Neural progenitor cell (in vitro differentiated cells): ENCODE measurements at places on chromosomes 7 and 10. TPM values are rescaled to one million over a fixed set of nuclear protein-coding genes. Genes with fewer than 3 reads are reported as not detected.

The SDHAF3 gene
- total RNA-seq: 34.9 and 59.5 TPM in 2 replicates

The ITIH5 gene
- 0.84 and 1.1 TPM in 2 replicates for total RNA-seq

The SPACDR gene
- total RNA-seq: 0.71 TPM in 1 of 2 replicates, not detected in the other

The CALCR gene
- 0.22 TPM in 1 of 2 replicates, not detected in the other for total RNA-seq

The LOXL4 gene
- total RNA-seq: 0.77 and 0.92 TPM in 2 replicates

The UPK3BL2 gene
- total RNA-seq: 0.21 and 0.77 TPM in 2 replicates

The SFTPA1 gene
- total RNA-seq: not detected in 2 replicates

The IQCE gene
- 4.6 and 10.1 TPM in 2 replicates for total RNA-seq

DNA sequence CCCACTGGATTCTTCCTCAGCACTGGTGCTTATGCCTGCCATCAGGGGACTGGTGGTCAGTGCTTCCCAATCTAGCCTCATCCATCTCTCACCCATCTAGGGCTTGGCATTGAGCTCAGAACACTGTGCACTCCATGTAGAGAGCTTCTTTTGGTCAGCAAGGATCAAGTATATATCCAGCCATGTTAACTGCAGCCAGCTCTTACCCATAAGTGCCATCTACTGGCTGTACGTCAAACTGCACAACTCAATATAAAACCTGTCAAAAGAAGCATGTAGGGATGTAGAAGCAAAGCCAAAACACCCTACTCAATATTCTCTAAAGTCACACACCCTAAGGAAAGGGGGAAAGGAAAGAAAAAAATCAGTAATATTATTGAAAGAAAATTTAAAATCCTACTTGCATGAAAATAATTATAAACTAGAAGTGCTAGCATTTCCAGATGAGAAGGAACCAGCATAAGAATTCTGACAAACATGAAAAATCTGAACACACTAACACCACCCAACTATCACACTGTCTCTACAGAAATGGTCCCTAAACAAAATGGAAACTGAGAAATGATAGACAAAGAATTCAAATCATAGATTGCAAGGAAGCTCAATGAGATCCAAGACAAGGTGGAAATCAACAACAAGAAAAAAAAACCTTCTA is 531.1 kb upstream of the STEAP1 start:
- peak; percentile 59 for DNase-seq

DNA sequence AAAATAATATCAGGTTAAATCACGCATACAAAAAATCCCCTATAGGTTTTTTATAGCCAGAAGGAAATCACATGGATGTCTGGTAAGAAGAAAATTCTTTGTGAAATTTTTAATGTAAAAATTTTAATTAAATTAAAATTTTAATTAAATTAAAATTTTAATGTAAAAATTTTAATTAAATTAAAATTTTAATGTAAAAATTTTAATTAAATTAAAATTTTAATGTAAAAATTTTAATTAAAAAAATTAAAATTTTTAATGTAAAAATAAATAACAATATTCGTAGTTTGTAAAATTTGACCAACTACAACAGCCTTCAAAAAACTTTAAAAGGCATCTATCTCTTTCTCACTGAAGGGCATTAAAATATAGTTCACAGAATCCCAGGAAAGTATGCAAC is 61.5 kb downstream of the CTTNBP2 start:
- DNase-seq: no peak

DNA sequence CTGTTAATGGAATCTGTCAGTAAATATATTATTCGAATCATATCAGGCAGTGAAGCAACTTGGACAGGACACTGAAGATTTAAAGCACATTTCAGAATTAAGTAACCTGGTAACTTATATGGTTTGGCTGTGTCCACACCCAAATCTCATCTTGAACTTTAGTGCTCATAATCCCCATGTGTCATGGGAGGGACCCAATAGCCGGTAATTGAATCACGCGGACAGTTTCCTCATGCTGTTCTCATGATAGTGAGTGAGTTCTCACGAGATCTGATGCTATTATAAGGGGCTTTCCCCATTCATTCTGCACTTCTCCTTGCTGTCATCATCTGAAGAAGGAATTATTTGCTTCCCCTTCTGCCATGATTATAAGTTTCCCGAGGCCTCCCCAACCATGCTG is 83.2 kb upstream of the COL1A2 start:
- DNase-seq: no peak

GRCh38 chr7:84339306-84339705 is 144.7 kb upstream of the SEMA3A start:
- DNase-seq: no peak

- DNase-seq: no peak
These were observed 2.9 kb upstream of the MIOS start for GRCh38 chr7:7563813-7564212.

DNA sequence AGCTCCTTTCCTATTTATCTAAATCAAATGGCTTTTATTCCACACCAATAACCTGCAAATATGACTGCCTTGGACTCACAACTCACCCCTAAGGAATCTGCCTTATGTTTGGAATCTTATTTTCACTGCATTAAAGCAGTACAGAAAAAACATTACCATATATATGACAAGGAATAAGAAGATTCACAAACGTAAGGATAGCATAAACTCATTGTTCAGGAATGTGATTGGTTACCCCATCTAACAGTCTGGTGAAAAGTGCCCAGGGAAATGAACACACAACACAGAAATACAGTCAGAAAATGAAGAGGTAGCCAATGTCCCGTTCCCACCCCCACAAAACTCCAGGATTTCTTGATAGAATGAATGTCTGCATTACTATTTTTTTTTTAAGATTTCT is 2.0 kb downstream of the PPP3CB start:
- no peak for DNase-seq

GRCh38 chr7:124257638-124258308 is 224.9 kb upstream of the TMEM229A start:
- no peak for DNase-seq

GRCh38 chr7:9890092-9890491 is 1083.6 kb upstream of the PHF14 start:
- peak; percentile 25 for DNase-seq

GRCh38 chr7:66258409-66258808 is 53.3 kb downstream of the TPST1 start:
- DNase-seq: peak; percentile 36

- DNase-seq: no peak
These were observed 38.9 kb downstream of the TSPAN14 start for GRCh38 chr10:80492848-80493521.

DNA sequence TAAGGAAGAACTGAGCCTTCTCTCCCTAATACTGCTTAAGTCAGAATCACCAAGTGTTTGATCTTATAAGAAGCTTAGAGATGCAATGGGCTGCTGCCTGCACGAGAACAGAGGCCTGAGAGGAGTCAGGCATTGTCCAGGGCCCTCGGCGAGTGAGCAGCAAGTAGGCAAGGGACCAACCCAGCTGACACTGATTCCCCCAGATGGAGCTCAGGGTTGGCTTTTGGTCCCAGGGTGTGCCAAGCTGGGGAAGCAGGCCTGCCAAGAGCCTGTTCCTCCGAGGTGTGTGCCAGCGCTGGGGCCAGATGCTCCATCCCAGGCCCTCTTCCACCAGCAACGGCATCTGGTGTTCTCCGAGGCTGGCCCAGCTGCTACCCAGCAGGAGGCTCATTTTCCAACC is 222.0 kb upstream of the ZMIZ1 start:
- DNase-seq: peak; percentile 59

DNA sequence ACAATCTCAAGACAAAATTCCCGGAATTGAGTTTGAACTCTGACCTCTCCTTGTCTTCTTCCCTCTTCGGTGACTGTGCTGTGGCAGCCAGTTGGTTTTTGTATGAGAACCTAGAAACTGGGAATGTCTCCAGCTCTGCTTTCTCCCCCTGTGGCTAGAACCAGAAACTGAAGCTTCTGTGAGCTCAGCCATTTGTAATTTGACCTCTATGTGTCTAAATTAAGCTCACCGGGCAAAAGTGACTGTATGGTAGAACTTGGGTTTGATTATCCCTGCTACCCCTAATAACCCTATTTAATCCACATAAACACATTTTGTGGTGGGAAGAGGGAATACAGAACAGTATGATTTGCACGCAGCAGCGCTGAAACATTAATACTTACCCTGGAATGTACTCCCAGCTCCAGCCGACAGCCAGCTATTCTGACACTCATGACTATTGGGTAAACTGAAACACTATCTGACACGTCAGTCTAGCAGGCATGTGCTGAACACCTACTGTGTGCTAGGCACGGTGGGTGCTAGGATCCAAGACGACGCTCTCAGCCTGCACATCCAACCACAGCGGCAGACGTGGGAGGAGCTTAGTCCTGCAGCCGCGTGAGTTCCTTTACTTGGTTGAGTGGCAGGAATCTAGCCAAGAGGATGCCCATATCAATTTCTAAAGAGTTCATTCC is 324.8 kb downstream of the SFMBT2 start:
- peak; percentile 51 for DNase-seq

DNA sequence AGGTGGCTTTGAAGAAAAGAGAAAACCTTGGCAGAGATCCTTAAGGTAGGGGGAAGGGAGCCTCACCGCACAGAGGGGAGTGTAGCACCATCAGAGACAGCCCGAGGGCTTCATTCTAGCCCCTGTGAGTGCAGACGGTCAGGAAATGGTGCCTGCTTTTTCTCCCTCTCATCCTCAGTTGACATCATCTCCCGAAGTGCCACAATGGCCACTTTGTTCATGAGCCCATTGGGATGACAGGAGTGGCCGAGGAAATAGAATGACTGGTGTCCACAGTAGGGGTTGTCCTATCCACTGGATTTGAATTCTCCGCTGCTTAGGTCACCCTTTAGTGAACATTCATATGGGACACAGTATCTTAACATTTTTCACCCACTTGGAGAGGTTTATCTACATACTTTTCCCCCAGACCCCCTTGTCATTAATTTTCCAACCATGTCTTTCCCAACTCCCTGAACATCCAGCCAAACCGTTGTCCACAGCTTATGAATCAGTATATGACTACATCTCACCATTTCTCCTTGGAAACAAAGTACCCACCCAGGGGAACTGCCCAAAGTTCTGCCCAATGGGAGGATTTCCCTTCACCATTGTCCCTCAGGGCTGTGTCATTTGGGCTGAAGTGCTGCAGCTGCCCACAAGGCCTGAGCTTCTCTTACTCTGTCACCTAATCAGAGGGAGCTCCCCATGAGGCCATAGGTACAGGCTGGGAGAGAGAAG is 108.8 kb downstream of the ADCY1 start:
- no peak for DNase-seq

DNA sequence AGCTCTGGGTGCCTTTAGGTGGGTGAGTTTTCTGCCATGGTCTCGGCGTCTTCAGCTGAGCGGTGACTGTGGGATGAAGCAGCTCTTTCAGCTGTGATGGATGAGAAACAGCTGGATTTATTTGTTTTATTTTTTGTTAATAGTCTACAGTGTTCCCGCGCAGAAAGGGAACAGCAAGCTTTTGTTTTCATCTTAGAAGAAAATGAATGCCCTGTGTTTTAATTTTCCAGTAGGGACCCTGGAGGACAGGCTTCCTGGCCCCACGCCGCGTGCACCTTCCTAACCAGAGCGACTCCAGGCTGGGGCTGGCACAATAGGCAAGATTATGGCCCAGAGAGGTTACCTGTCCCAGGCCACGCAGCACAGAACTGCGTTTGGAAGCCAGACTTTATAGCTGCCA is 57.6 kb downstream of the GTF2IRD1 start:
- DNase-seq: no peak

GRCh38 chr10:127550861-127551260 is 1.8 kb downstream of the NPS start:
- no peak for DNase-seq

DNA sequence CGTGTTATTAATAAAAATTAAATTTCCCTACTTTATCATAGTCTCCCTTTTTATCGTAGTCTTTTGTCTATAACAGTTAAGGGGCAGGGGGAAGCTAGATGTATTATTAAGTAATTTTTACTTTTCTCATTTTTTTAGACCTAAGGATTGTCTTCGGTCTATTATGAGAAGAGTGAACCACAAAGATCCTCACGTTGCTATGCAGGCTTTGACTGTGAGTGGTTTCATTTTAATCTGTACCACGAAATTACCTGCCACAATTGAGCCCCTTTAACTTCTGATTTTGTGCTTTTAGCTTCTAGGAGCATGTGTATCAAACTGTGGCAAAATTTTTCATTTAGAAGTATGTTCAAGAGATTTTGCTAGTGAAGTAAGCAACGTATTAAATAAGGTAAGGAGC is 40.6 kb downstream of the STAM start:
- no peak for DNase-seq

- DNase-seq: no peak
These were observed 195.4 kb upstream of the GHITM start for GRCh38 chr10:83943920-83944319.

- no peak for DNase-seq
These were observed 623.2 kb downstream of the GATA3 start for GRCh38 chr10:8677642-8678041.

- DNase-seq: peak; percentile 26
These were observed 893.4 kb downstream of the XPNPEP1 start for GRCh38 chr10:109029870-109030269.

DNA sequence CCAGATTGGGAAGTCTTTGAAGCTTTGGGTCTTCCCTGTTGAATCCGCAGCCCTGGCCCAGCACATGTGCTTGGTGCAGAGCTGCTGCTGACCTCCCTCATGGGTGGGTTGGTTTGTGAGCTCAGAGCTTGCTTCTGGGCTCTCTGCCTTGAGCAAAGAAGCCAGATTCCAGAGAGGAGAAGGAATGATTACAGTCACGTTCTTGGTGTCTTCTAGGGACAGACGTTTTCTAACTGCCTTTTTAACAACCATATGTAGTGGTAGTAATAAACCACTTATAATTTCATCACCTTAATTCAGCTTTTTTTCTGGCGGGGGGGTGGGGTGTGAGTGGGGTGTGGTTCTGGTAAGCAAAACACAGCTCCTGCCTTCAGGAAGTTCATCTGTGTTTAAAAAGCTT is 39.5 kb downstream of the LRMDA start:
- no peak for DNase-seq

- no peak for DNase-seq
These were observed 46.9 kb downstream of the TASOR2 start for GRCh38 chr10:5731559-5731958.

DNA sequence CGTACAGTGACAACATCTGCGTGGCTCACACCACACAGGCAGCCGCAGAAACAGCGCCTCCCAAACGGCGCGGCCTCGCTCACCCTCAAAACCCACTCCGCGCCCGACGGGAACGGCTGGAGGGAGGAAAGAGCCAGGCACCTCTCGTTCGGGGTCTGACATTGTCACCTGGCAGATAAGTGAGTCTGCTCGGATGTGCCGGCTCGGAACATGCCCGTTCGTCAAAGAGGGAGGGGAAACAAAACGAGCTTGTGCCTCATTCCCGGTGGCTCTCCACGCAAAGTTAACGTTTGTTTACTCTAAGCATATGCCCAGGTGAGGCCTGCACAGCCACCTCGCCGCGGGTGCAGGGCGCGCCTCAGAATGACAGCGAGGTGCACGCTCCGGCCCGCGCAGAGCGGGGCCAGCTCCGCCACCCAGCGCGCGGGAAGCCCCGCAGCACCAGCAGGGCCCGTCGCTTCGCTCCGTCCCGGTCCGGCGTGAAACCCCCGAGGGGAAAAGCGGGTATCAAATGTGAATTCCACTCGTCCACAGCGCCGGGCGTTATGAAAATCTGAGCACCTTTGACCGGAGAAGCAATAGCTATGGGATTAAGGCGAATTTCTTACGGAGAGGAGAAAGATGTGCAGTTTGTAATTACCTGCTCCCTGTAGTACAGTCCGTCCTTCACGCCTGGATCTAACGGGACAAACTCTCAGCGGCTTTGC is 13.1 kb downstream of the CNPY1 start:
- peak; percentile 54 for DNase-seq
